Aorta (tissue), 5 donors: ENCODE measurements at places on chromosomes 4 and X. TPM values are rescaled to one million over a fixed set of nuclear protein-coding genes. Genes with fewer than 3 reads are reported as not detected.
A peak's percentile ranks its signal among the peaks of the same experiment; 100 is the strongest.

The TMPRSS11D gene
- 0.13 TPM for polyA plus RNA-seq

GRCh38 chr4:27442146-27442545 is 581.5 kb downstream of the STIM2 start:
- H3K27me3 ChIP-seq = no peaks in the 10 kb centered on the region
- no peak for DNase-seq
- no peaks in the 10 kb centered on the region for H3K36me3 ChIP-seq
- no peaks in the 10 kb centered on the region for H3K4me1 ChIP-seq
- no peak overlapping the region for H3K4me3 ChIP-seq
- no peak overlapping the region for H3K27ac ChIP-seq

DNA sequence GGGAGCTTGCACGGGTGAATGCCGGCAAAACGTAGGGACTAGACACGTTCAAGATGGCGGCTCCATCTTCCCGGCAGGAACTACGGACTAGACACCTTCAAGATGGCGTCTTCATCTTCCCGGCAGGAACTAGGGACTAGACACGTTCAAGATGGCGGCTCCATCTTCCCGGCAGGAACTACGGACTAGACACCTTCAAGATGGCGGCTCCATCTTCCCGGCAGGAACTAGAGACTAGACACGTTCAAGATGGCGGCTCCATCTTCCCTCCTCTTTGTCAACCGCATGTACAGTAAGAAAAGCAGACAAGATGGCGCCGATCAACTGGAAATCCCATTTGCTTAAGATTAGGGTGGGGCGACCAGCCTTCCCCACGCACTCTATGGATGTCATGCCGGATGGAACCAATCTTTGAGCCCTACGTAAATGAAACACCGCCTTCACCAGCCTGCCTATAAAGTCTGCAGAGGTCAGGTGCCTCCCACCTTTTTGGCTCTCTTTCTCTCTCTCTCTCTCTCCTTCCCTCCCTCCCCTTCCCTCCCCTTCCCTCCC is 222.4 kb downstream of the CRLF2 start:
- no peak overlapping the region for H3K4me3 ChIP-seq
- H3K27me3 ChIP-seq = no peaks in the 10 kb centered on the region
- H3K27ac ChIP-seq = no peak overlapping the region
- no peaks in the 10 kb centered on the region for H3K4me1 ChIP-seq
- no peaks in the 10 kb centered on the region for H3K36me3 ChIP-seq
- DNase-seq = peak; percentile 86

DNA sequence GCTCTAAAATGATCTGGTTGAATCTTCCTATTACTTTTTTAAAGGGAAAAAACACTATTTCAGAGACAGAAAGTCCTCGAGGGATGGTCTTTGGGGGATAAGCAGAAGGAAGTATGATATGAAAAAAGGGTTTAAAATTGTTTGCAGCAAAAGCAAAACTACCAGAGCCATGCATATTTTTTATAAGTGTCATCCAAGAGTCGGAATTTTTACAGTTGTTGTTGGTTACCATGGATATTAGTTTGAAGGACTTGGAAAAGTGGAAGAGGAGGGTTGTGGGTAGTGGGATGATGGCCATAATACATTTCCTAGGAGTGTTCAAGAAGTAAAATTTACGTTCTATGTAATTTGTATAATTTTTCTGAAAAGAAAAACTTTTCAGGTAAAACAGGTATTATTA is 134.4 kb downstream of the PCDH7 start:
- H3K27ac ChIP-seq = no peak overlapping the region
- H3K4me3 ChIP-seq = no peak overlapping the region
- DNase-seq = no peak
- H3K27me3 ChIP-seq = no peaks in the 10 kb centered on the region
- peaks cover 4% of the 10 kb centered on the region for H3K4me1 ChIP-seq

- no peak for DNase-seq
- H3K36me3 ChIP-seq = no peaks in the 10 kb centered on the region
- no peak overlapping the region for H3K27ac ChIP-seq
- H3K27me3 ChIP-seq = no peaks in the 10 kb centered on the region
Observed at GRCh38 chr4:41873380-41874295, 61.6 kb upstream of the TMEM33 start.
